Activated CD4-positive, alpha-beta memory T cell treated with anti-CD3 and anti-CD28 coated beads for 36 hours (primary cell): ENCODE measurements at places on chromosomes 2 and 18. TPM values are rescaled to one million over a fixed set of nuclear protein-coding genes. Genes with fewer than 3 reads are reported as not detected.
A peak's percentile ranks its signal among the peaks of the same experiment; 100 is the strongest.

Gene PLCL1
- 1.9 TPM for total RNA-seq

DNA sequence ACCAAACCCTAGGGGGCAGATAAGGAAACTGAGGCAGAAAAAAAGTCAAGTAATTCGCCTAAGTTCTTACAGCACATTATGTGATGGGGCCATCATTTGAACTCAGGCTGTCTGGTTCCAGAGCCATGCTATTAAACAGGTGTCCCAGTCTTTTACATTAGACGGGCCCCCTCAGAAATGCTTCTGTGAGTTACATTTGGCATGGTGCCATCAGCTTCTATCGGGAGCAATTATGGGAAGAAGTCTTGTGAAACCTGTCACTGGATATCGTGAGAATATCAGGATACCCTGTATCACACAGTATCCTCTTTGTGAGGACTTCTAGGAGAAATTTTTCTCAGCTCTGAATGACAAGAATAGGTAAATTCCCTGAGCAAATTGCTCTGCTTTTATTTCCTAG lies 143.7 kb upstream of the NOSTRIN start:
- no peaks in the 10 kb centered on the region for H3K36me3 ChIP-seq
- DNase-seq, result no peak
- no peak overlapping the region for H3K27ac ChIP-seq
- H3K4me3 ChIP-seq, result no peak overlapping the region
- no peaks in the 10 kb centered on the region for H3K27me3 ChIP-seq

DNA sequence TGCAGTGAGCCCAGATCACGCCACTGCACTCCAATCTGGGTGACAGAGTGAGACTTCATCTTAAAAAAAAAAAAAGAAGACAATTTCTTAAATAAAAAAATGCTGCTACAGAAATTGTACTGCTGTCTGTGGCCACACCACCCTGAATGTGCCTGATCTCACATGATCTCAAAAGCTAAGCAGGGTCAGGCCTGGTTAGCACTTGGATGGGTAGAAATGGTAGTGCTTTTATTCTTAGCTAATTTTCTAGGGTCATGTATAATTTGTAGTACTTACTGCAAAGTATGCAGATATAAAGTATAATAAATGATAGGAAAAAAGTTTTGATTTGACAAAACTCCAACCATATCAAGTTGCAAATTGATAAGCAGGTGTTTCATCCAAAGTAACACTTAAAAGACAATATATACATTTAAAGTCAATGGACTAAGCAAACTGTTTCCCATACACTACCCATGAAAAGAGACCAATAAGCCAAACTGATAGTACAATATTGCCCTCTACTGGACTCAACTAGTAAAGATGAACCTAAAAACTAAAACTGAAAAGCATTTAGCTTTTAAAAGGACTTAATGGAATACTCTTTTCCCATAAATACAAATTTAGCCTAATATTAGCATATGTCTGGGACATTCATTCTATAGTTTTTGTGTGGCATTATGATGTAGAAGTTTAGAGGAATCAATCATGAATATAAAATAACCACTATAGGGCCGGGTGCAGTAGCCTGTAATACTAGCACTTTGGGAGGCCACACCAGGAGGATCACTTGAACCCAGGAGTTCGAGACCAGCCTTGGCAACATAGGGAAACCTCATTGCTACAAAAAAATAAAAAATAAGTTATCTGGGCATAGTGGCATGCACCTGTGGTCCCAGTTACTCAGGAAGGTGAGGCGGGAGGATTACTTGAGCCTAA lies 18.6 kb upstream of the PEX13 start:
- no peak overlapping the region for H3K27ac ChIP-seq
- H3K4me3 ChIP-seq, result no peak overlapping the region
- H3K36me3 ChIP-seq, result no peaks in the 10 kb centered on the region

DNA sequence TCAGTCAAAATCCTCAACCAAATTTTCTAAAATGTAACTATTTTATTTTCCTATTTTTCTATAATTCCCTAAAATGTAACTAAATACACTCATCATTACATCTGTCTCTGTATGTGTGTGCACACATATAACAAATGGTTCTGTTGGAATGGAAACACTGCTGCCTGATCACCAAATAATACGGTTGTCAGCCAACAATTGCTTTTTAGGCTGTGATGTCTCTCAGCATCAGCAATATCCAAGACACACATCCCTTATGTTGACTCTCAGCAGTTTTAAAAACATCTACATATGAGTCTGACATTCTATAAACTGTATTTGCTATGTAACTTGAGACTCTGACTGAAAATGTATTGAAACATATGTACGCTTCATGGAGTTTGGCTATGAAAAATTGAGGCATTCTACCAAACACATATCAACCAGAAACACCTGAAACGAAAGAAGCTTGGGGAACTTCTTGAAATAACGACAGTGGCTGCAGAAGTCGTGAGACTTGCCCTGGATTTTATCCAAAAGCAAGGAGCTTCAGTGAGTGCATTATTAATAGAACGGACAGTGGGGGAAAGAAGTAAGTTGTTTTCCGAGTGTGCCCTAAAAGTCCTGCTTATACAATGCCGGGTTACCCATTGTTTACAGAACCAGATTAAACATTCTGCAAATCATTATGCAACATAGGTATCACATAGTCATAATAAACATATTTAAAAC lies 110.2 kb upstream of the ITGB6 start:
- peaks cover 22% of the 10 kb centered on the region for H3K36me3 ChIP-seq
- H3K4me1 ChIP-seq, result peaks cover 4% of the 10 kb centered on the region
- H3K27me3 ChIP-seq, result no peaks in the 10 kb centered on the region
- H3K4me3 ChIP-seq, result no peak overlapping the region
- no peak overlapping the region for H3K27ac ChIP-seq

GRCh38 chr2:165847001-165847400 lies 53.0 kb upstream of the GALNT3 start:
- no peak overlapping the region for H3K27ac ChIP-seq
- H3K36me3 ChIP-seq, result no peaks in the 10 kb centered on the region
- DNase-seq, result no peak
- H3K27me3 ChIP-seq, result no peaks in the 10 kb centered on the region
- no peaks in the 10 kb centered on the region for H3K4me1 ChIP-seq

GRCh38 chr18:6478121-6478520 lies 63.4 kb upstream of the L3MBTL4 start:
- H3K36me3 ChIP-seq, result no peaks in the 10 kb centered on the region
- no peak overlapping the region for H3K4me3 ChIP-seq
- no peaks in the 10 kb centered on the region for H3K27me3 ChIP-seq
- no peak for DNase-seq

- H3K4me1 ChIP-seq, result no peaks in the 10 kb centered on the region
- peaks cover 6% of the 10 kb centered on the region for H3K27me3 ChIP-seq
- DNase-seq, result no peak
Measured at GRCh38 chr2:117702098-117702497, 112.4 kb upstream of the DDX18 start.

Gene MAP3K19
- not detected for total RNA-seq

DNA sequence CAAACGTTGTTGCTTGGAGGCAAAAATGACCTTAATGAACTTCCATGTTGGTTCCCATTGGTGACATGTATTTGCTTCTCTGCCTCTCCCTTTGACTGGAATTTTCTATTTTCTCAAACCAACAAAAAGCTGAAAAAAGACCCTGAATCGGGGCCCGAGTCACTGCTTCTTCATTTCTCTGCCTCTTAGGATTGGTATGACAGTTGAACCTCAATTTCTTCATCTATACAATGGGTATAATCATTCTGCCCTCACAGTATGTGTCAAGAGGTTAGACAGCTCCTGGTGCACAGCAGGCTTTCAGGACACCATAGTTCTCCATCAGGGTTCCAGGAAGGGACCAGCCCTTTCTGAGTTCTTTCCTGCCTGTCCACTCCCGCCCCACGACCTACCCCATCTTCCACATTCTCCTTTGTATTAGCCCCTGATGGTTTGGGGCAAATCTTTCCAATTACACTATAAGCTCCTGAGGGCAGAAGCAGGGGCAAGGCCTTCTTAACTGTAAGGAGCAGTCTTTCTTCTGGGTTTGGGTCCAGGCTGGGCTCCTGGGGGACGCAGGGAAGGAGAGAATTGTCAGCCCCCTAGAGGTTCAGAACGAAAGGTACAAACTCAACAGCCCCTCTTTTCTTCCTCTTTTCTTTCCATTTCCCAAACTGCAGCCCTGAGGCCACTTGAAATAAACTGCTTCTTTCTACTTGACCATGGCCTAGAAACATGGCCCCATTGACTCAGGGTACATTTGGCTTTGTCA lies 6.3 kb upstream of the PKDCC start:
- no peaks in the 10 kb centered on the region for H3K4me1 ChIP-seq
- no peak overlapping the region for H3K4me3 ChIP-seq
- H3K36me3 ChIP-seq, result no peaks in the 10 kb centered on the region
- H3K27ac ChIP-seq, result no peak overlapping the region
- H3K27me3 ChIP-seq, result peaks cover 19% of the 10 kb centered on the region

Gene RGPD4
- total RNA-seq, result not detected

DNA sequence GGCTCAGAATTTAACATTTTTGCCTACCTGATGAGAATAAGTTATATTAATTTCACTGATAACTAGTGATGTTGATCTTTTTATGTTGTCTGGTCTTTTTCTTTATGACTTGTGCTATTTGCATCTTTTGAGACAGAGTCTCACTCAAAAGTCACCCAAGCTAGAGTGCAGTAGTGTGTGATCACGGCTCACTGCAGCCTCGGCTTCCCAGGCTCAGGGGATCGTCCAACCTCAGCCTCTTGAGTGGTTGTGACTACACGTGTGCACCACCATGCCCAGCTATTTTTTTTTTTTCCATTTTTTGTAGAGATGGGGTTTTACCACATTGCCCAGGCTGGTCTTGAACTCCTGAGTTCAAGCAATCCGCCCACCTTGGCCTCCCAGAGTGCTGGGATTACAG lies 7.5 kb downstream of the SMCHD1 start:
- H3K27me3 ChIP-seq, result no peaks in the 10 kb centered on the region
- peaks cover 64% of the 10 kb centered on the region for H3K4me1 ChIP-seq
- H3K36me3 ChIP-seq, result peaks cover 34% of the 10 kb centered on the region
- DNase-seq, result no peak
- H3K27ac ChIP-seq, result peak overlapping the region; percentile 63

Gene ABCG8
- not detected for total RNA-seq
